Brain (organoid and tissue), 16 donors: ENCODE measurements at places on chromosomes 6 and 20.

DNA sequence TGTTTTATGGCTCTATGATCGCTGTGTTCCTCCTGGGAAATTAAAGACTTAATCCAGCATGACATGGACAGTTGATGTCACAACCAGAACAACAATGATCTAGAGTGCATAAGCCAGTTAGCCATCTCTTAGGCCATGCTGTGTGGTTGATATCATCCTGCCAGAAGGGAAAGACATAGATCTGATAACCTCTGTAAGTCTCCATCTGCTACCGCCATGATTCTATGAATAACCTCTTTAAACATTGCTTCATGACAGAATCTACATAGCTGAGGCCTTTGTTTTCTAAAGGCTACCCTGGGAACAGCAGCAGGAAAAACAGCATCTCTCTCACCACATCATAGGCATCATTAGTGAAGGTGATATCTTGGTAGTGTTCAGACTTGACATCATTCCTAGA lies 117.6 kb upstream of the PHACTR1 start:
- DNase-seq, result no peak

GRCh38 chr20:17797161-17797560 lies 97.4 kb downstream of the BANF2 start:
- no peak for DNase-seq

DNA sequence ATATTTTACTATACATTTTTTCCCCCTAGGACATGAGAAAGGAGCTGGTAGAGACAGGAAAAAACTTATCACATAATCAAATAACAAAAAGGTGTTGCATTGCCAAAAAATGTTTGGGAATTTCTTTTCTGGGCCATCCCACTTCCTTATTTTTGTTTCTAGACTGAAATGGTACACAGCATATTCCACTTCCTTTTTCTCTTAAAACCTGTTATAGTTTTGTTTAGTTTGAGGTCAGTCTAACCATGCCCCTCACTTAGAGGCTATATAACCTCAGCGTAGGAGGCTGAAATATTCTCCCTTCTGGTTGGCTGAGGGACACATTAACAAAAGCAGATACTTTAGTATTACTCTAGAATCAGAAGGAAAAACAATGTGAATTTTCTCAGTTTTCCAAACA lies 323.9 kb downstream of the GJA1 start:
- DNase-seq, result no peak

- peak; percentile 48 for DNase-seq
Observed at GRCh38 chr6:28988536-28989311, 16.4 kb downstream of the ZNF311 start.

DNA sequence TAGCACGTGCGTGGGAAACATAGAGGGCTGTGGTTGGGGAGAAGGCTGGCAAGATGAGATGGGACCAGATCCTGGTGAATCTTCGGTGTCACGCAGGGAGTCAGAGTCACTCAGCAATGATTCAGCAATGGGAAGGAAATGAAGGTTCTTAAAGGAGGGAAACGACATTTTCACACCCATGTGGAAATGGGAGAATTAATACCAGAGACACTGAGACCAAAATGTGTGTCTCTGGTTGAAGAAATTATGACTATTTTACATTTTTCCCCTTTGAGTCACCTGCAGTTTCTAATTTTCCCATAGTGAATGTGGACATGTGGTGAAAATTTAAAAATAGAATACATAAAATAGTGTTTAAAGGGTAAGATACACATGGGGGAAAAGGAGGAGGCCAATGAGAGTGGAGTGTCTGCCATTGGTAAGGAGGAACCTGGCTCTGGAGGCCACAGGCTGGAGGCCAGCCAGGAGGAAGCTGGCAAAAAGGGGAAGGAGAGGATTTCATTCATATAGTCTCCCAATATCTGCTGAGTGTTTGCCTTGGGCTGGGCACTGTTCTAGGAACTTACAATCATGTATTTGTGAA lies 17.5 kb downstream of the NRN1 start:
- no peak for DNase-seq

GRCh38 chr6:33384581-33385020 lies 7.0 kb upstream of the KIFC1 start:
- DNase-seq, result peak; percentile 44

DNA sequence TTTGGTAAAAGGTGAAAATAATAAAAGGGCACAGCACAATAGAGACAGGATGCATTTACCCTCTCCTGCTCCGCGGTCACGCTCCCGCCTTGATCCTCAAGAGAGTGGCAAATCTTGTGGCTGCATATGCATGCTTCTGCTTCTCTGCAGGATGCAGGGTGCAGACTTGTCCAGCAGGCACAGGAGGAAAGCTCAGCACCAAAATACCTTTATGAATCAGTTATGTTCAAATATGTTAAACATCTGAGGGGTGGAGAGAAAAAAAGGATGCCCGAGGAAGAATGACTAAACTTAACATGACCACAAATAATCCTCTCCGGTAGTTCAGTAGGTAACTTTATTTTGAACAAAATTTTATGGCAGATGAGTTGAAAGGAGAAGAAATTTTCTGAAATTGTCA lies 366.1 kb upstream of the SOX4 start:
- DNase-seq, result no peak

- DNase-seq, result peak; percentile 81
Observed at GRCh38 chr6:32046450-32047083, 8.4 kb downstream of the CYP21A2 start.

DNA sequence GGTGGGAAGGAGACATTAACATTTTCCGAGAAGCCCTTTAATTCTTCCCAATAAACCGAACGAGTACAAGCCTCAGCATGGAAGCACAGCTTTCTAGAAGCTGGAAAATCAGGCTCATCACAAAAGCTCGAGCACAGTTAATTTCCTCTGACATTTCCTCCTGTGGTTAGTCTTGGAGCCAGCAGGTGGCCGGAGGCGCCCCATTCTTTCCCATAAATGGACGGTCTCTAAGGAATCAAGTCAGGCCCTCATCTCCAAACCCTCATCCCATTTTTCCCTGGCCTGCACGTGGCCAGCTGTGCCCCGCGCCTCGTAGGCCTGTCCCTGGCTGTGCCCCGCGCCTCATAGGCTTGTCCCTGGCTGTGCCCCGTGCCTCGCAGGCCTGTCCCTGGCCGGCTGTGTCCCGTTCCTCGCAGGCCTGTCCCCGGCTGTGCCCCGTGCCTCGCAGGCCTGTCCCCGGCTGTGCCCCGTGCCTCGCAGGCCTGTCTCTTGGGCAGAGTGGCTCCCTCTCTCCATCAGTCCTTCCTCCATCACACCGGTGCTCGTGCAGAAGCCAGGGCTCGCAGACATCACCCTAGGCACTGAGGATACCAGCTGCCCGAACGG lies 19.7 kb upstream of the NTSR1 start:
- DNase-seq, result no peak

GRCh38 chr6:103699769-103700168 lies 1160.0 kb downstream of the HACE1 start:
- no peak for DNase-seq

GRCh38 chr6:25934156-25934555 lies 3.7 kb upstream of the SLC17A2 start:
- DNase-seq, result no peak

DNA sequence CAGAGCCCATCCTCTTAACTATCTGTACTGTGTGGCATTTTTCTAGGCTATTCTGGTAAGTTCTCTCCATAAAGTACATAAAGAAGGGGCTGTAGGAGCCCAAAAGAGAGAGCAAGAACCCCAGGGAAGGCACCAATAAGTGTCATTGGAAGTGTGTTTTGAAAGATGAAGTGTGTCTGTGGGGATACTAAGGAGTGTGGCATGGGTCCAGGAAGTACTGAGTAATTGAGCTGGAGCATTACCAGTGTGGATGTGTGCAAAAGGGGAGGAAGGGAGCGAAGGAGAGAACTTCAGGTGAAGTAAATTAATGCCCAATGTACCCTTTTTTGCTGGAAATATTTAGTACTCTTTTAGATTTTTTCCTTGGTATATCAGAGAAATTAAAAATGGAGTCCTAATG lies 63.9 kb downstream of the KCNS1 start:
- DNase-seq, result no peak

GRCh38 chr20:36153736-36154699 lies 522 bp upstream of the EPB41L1 start:
- peak; percentile 76 for DNase-seq

- no peak for DNase-seq
Observed at GRCh38 chr6:1027109-1027794, 284.6 kb upstream of the FOXQ1 start.

DNA sequence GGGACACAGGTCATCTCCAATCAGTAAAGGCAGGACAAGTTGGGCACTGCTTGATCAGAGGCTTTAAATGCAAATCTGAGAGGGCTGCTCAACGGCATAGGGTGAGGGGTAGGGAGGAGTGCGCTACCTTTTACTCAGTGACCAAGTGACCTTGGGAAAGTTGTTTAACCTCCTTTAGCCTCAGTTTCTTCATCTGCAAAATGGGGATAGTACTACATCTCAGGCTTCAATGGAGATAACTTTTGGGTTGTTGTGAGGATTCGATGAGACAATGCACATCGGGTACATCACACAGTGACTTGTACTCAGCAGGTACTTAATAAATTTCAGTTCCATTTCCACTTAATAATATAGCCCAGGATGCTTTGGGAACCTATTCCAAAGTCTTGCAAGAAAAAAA lies 22.6 kb downstream of the MDGA1 start:
- DNase-seq, result no peak

DNA sequence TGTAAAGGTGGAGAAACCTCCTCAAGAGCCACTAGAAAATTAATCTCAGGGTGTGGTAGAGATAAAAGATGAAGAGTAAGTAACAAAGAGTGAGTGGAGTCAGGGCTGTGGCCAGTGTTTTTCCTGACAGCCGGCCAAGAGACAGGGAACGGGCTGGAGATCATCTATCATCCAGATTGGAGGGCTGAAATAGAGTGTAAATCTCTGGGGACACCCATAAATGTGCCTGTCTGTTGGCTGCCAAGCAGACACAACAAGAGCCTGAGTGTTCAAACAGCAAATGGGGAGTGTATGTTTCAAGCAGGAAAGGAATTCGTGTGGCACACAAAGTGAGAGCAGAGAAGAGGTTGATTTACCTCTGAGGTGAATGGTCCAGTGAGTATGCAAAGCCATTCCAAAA lies 326.4 kb upstream of the KHDRBS2 start:
- no peak for DNase-seq

DNA sequence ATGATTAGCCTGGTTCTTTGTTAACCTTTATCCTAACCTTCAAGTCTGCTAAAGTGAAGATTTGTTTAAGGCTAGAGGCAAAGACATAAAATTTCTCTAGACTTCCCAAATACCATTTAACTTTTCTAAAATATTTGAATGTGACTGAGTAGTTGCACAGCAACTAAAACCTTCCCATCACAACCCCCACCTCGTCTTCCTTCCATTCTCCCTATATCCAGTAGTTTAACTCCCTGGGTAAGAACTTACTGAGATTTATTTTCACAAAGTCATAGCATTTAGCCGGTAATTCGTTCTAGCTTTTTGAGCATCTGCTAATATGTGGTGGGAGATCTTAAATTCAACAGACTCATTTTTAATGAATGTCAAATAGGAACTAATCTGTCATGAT lies 87.9 kb upstream of the AKIRIN2 start:
- no peak for DNase-seq

DNA sequence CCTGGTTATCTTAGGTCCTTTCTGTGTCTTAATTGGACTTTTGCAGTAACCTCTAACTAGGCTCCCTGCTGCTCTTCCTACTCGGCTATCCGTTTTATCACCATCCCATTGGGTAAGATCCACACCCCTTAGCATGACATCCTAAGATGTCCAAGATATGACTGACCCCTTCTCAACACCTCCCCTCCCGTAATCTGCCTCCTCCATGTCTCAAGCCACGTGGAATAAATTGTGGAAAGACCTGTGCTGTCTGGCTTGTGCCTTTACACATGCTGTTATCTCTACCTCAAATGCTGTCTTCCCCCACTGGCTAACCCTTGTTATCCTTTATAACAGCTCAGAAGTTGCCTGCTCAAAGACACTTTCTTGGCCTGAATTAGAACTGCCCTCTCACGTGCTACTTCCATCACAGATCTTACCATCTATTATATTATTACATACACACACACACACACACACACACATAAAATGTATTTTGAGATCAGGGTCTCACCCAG lies 26.5 kb downstream of the EIF2S2 start:
- no peak for DNase-seq

- no peak for DNase-seq
Observed at GRCh38 chr20:58167759-58168158, 60.7 kb downstream of the ANKRD60 start.

GRCh38 chr6:37840940-37841300 lies 21.4 kb downstream of the ZFAND3 start:
- DNase-seq, result no peak

GRCh38 chr6:46628498-46628897 lies 24.1 kb downstream of the CYP39A1 start:
- DNase-seq, result no peak

- no peak for DNase-seq
Observed at GRCh38 chr6:95143408-95144180, 433.7 kb upstream of the MANEA start.

DNA sequence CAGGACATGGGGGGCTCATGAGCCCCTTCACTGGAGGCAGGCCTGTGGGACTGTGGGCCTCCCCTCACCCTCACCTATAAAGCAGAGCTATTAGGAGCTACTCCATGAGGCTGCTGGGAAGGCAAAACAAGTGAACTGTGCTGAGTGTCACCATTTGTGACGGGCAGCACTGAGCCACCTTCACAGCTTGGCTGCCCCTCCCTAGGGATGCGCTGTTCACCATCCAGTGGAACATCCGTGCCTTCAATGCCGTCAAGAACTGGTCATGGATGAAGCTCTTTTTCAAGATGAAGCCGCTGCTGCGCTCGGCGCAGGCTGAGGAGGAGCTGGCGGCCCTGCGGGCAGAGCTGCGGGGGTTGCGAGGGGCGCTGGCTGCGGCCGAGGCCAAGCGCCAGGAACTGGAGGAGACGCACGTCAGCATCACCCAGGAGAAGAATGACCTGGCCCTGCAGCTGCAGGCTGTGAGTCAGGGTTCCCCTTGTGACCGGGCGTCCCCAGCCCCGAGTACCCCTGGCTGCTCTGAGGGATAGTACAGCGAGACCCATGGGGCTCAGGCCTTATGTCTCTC lies 38.4 kb downstream of the MYH7B start:
- no peak for DNase-seq

DNA sequence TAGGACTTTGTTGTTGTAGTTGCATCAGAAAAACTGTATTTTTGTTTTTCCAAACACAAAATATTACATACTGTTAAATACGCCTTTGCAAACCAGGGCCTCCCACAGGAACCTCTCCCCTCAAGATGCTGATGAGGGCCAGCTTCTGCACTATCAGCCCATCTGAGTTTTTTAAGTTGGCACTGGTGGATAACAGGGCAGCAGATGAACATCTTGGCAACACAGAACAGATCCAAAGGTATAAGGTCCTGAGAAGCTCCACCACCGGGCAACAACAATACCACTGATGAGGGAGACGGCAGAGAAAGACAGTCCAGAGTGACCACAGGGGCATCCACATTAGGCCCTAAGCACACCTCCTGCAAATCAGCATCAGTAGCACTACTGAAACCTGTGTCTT lies 177.7 kb downstream of the DLL1 start:
- no peak for DNase-seq

DNA sequence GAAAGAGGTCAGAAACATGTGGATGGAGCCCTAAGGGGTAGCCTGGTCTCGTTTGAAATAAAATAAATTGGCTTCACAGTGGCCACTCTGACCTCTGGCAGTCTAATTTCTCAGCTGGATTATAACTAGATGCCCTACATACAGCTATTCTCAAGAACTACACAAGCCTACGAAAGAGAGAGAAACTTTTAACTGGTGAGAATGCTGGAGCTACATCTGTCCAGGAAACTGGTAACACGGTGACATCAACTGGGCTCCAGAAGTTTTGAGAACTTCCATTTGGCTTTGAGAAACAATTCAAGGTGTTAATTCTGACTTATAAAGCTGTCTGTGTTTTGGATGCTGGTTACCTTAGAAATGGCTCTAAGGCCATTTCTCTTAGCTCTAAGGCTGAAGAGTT lies 187.3 kb upstream of the TENT5A start:
- peak; percentile 35 for DNase-seq
